ENCODE measurements at places on chromosomes 5 and 9.

DNA sequence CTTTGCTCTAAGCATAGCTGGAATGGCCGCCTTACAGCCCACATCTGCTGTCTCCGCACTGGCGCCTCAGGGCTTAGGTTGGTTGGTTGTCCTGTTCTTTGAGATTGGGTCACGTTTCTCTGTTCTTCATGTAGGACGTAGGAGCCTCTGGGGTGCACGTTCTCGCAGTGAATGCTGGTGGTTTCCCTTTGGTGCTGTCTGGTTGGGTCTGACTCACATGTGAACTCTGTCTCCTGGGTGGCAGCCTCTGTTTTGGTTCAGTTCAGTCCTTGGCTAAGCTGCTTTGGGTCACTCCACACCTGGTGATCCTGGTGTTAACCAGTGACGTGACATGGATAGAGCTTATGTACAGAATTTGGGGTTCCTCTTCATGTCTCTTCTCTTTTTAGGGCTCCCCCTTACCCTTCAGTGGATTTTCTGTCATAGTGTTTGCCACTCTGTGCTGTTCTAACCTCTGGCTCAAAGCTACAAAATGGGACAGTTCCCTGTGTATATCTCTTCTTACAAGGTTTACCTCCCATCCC is 12.6 kb upstream of the LPCAT1 start:
- DNase-seq, result peak; percentile 42

GRCh38 chr9:130927995-130928900 is 10.8 kb downstream of the FIBCD1 start:
- no peak for DNase-seq

GRCh38 chr9:89386797-89387196 is 68.5 kb downstream of the SECISBP2 start:
- DNase-seq, result no peak

GRCh38 chr9:133741716-133742115 is 3.6 kb upstream of the SARDH start:
- no peak for DNase-seq

- no peak for DNase-seq
Measured at GRCh38 chr5:88390096-88390441, 121.4 kb upstream of the TMEM161B start.

GRCh38 chr5:143412661-143413342 is 9.3 kb upstream of the NR3C1 start:
- DNase-seq, result no peak

DNA sequence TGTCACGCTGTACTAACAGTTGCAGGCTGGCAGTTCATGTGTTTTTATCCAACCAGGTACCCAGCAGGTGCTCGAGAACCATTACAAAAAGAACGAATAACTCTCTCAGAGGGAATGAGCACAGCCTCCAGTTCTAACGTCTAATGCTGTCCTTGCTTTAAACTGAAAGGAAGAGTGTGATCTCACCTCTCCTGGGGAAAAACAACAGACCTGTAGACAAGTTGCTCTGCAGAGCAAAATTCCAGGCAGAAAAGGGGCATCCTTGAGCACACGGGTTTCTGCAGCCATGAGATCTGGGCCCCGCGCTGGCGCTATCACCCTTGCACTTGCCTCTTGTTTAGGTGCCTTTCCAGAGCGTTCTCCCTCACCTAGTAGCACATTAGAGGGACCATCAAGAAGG is 92.5 kb upstream of the DNAH5 start:
- DNase-seq, result no peak

DNA sequence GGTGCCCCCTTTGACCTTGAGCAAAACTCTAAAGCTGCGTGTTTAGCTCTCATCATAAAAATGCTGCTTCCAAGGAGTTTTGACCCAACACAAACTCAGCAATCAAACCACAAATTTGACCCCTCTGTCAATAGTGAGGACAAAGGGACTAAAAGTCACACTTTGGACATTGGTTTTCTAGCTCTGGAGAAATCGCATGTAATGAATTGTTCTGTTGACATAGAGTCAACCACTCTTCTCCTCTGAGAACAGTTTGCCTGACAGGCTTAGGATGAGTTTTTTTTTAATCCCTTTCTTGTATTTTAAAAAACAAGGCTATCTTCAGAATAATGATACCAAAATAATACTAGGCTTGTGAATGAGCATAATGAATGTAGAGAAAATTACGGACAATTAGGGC is 61.1 kb upstream of the MAN2A1 start:
- no peak for DNase-seq

DNA sequence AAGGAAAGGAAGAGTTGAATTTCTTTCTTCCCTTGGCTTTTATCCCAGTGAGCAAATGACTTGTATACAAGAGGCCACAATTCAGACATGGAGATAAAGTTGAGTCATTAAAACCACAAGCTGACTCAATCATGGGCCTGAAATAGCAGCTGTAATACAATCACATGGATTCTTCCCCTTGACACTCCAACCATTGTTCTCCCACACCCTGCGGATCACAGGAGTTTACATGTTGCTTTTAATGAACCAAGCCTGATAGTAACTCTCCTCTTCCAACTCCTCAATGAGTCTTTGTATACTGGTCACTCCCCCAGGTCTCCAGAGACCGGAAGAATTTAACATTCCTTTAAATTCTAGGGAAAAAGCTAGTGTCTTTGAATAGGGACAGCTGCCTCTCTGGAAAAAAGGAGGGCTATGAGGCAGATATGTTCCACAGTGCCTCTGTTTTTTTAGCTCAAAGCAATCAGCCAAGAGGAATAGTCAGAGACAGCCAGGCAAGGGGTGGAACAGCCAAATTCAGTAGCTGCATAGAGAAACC is 32.4 kb downstream of the PCDHGC5 start:
- no peak for DNase-seq

- no peak for DNase-seq
Measured at GRCh38 chr9:96236854-96237550, 65.0 kb downstream of the HSD17B3 start.

- DNase-seq, result no peak
Measured at GRCh38 chr9:6955251-6955921, 197.6 kb downstream of the KDM4C start.

GRCh38 chr9:98410185-98410697 is 154.8 kb upstream of the TBC1D2 start:
- no peak for DNase-seq

- no peak for DNase-seq
Measured at GRCh38 chr9:32867026-32867425, 83.7 kb downstream of the TMEM215 start.
